Activated CD8-positive, alpha-beta T cell treated with anti-CD3 and anti-CD28 coated beads, Interleukin-2, amount 10 ng/mL, durations not matched to agents 7 days and 5 days (primary cell): ENCODE measurements at places on chromosomes 5 and 9.

DNA sequence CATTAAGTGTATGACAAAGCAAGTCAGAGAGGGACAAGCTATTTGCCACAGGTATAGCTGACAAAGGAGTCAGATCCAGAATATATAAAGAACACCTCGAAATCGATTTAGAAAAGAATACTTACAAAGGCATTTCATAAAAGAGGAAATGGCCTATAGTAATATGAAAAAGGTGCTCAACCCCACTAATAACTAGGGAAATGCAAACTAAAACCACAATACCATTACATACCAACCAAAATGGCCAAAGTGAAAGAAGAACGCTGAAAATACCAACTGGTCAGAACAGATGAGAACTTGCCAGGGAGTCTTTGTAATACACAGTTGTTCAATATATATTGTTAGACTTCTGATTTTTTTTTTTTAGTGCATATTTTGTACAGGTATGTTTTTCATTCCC is 152.9 kb downstream of the CDC42SE2 start:
- no peaks in the 10 kb centered on the region for H3K27me3 ChIP-seq
- H3K4me3 ChIP-seq: peak overlapping the region; percentile 62
- DNase-seq: no peak
- peaks cover 41% of the 10 kb centered on the region for H3K4me1 ChIP-seq

GRCh38 chr5:142811866-142812557 is 41.8 kb downstream of the ARHGAP26 start:
- H3K4me3 ChIP-seq: no peak overlapping the region
- DNase-seq: no peak
- H3K4me1 ChIP-seq: peaks cover 23% of the 10 kb centered on the region
- H3K27me3 ChIP-seq: no peaks in the 10 kb centered on the region

- H3K4me1 ChIP-seq: no peaks in the 10 kb centered on the region
- H3K4me3 ChIP-seq: no peak overlapping the region
- H3K27ac ChIP-seq: no peak overlapping the region
- peaks cover 4% of the 10 kb centered on the region for H3K27me3 ChIP-seq
Measured at GRCh38 chr9:26812217-26812616, 80.4 kb downstream of the CAAP1 start.

GRCh38 chr5:172051643-172052339 is 45.4 kb upstream of the FBXW11 start:
- peak overlapping the region; percentile 33 for H3K27ac ChIP-seq
- no peak overlapping the region for H3K4me3 ChIP-seq
- peaks cover 76% of the 10 kb centered on the region for H3K36me3 ChIP-seq

DNA sequence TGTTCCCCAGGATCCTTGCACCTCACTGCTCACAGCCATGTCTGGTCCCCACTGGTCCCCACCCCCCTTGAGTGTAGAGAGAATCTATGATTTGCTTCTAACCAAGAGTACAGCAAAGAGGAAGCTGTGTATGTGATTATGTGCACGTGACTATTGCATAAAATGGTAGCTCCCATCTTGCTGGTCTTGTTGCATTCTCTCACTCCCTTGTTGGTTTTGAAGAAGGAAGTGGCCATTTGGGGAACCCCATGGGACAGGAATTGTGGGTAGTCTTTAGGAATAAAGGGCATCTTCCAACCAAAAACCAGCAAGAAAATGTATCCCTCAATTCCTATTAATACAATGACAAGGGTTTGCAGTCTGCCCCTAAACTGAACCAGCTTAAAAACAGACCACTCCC is 5.2 kb upstream of the FCN2 start:
- H3K27me3 ChIP-seq: peaks cover 2% of the 10 kb centered on the region
- no peak overlapping the region for H3K27ac ChIP-seq
- no peak overlapping the region for H3K4me3 ChIP-seq
- no peak for DNase-seq
- H3K4me1 ChIP-seq: no peaks in the 10 kb centered on the region

DNA sequence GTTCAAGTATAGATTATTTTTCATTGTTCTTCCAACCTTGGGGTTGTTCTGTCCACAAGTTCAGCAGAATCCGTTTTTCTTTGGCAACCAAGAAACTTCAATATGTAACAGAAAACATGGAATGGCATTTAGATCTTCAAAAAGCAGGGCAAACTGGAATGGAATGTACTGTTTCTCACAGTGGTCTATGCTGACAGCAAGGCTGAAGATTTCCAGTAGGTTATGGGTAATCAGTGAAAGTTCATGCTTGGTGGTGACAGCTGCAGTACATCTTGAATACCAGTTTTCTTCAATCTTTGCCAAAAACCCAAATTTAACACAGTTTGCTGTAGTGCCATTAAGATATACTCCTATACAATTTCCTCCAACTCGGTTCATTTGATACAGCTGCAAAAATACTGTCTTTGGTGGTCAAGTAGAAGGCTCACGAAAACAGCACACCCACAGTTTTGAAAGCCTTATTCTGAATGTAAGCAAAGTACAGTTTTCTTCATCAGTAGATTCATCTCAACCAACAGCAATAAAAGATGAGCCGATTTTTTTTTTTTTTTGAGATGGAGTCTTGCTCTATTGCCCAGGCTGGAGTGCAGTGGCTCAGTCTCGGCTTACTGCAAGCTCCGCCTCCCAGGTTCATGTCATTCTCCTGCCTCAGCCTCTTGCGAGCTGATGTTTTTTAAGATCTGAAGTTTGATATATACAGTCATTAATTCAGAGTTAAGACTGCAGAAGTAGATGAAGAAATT is 4.9 kb downstream of the TRIM52 start:
- DNase-seq: no peak
- peaks cover 61% of the 10 kb centered on the region for H3K4me1 ChIP-seq
- H3K27me3 ChIP-seq: no peaks in the 10 kb centered on the region
- H3K27ac ChIP-seq: no peak overlapping the region
- peaks cover 57% of the 10 kb centered on the region for H3K36me3 ChIP-seq

- no peak for DNase-seq
- no peak overlapping the region for H3K4me3 ChIP-seq
- peaks cover 3% of the 10 kb centered on the region for H3K27me3 ChIP-seq
Measured at GRCh38 chr5:90307782-90308181, 101.8 kb downstream of the CETN3 start.

GRCh38 chr5:71883742-71884103 is 164.6 kb downstream of the CARTPT start:
- no peak for DNase-seq
- no peaks in the 10 kb centered on the region for H3K36me3 ChIP-seq
- no peak overlapping the region for H3K4me3 ChIP-seq
- H3K27ac ChIP-seq: no peak overlapping the region
- peaks cover 3% of the 10 kb centered on the region for H3K27me3 ChIP-seq

- DNase-seq: peak; percentile 83
- H3K27ac ChIP-seq: peak overlapping the region; percentile 92
- H3K4me1 ChIP-seq: peaks cover 79% of the 10 kb centered on the region
- H3K27me3 ChIP-seq: no peaks in the 10 kb centered on the region
Measured at GRCh38 chr9:93028448-93029006, 30.0 kb upstream of the SUSD3 start.

DNA sequence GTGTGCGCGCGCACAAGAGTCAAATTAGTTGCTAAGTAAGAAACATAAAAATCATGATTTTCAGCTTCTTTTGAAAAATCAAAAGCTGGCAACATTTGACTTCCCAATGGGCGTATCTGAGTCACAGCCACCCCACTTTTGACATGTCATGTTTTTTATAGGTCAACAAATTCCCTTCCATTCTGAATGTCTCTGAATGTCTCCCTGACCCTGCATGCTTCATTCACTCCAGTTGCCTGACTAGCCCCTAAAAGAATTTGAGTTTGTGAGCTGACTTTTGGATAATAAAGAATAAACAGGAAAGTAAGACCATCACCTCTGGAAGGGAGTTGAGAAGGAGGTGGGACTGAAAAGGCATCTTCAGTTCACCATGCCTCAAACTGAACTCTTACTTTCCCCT is 20.2 kb upstream of the GLIS3 start:
- no peak overlapping the region for H3K4me3 ChIP-seq
- no peaks in the 10 kb centered on the region for H3K36me3 ChIP-seq
- peaks cover 2% of the 10 kb centered on the region for H3K4me1 ChIP-seq
- peaks cover 2% of the 10 kb centered on the region for H3K27me3 ChIP-seq
- H3K27ac ChIP-seq: no peak overlapping the region

DNA sequence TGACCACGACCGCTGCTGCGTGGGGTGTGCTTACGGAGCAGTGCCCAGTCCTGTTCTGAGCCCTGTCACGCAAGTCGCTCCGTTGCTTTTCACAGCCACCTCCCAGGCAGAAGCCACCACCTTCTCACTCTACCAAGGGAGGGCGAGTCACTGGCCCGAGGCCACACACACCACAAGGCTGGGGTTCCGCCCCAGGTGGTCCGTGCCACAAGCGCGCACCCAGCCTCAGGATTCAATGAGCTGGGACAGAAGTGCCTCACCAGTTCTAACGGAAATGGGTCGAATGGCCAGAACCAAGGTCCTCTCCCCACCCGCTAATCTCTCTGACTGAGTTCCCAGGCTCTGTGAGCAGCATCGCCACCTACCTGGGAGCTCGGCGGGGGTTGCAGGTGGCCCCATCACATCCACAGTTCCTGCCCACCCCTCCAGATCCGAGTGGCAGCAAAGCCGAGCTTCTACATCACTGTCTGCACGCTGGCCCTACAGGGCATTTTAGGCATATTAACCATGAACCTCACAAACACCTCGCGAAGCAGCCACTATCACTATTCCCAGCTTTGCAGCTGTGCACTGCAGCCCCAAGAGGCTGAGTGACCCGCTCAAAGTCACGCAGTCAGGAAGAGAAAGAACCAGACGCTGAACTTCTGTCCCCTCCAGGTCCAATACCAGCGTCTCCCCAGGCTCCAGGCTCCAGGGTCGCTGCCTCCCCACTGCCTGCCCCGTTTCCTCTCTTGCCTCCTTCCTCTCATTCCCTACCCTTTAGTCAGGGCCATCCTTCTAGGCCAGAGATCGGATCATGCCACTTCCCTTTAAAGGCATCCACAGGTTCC is 92.1 kb upstream of the PHYKPL start:
- no peaks in the 10 kb centered on the region for H3K36me3 ChIP-seq
- H3K4me1 ChIP-seq: no peaks in the 10 kb centered on the region
- DNase-seq: no peak
- no peak overlapping the region for H3K27ac ChIP-seq
- no peaks in the 10 kb centered on the region for H3K27me3 ChIP-seq
- no peak overlapping the region for H3K4me3 ChIP-seq

- peaks cover 25% of the 10 kb centered on the region for H3K36me3 ChIP-seq
- H3K27me3 ChIP-seq: no peaks in the 10 kb centered on the region
- no peak for DNase-seq
- peaks cover 46% of the 10 kb centered on the region for H3K4me1 ChIP-seq
- H3K27ac ChIP-seq: peak overlapping the region; percentile 7
- no peak overlapping the region for H3K4me3 ChIP-seq
Measured at GRCh38 chr9:123866497-123866896, 63.4 kb downstream of the DENND1A start.

DNA sequence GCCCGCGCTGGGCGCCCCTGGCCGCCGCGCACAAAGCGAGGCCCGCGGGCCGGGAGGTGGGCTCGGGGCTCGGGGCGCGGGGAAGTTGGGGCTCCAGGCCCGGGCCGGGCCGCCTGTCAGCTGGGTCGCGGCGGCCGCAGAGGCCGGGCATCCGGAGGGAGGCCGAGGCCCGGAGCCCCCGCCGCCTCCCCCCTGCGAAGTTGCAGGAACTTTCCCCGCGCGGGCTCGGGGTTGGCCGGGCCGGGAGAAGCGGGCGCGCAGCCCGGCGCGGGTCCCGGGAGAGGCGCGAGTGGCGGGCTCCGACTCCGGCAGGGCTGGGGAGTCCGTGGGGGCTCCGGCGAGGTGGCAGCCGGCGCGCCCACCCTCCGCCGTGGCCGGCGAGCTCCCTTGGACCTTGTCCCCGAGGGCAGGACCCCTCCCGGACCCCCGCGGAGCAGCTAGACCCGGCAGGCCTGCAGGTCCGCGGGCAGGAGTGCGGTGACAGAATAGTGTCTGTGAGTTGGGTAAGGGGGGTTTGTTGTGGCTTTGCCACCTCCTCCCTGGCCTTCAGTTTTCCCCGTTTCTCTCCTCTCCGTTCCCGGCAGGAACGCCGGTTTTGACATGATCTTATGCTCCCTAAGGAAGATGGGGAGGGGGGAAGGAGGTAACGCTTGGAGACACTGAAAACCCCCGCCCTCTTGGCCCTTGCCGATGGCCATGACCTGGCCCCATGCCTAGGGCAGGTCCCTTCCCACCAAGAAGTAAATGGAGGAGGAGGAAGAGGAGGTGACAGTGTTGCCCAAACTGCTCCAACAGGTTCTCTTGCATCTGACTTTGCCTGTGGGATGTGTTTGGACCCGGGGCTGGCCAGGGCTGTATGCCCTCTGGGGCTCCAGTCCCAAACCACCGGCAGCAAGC is 942 bp downstream of the PHF2 start:
- peaks cover 34% of the 10 kb centered on the region for H3K4me1 ChIP-seq
- H3K27me3 ChIP-seq: no peaks in the 10 kb centered on the region
- H3K4me3 ChIP-seq: peak overlapping the region; percentile 79
- H3K36me3 ChIP-seq: no peaks in the 10 kb centered on the region
- peak; percentile 32 for DNase-seq

- no peak for DNase-seq
- H3K36me3 ChIP-seq: no peaks in the 10 kb centered on the region
- no peaks in the 10 kb centered on the region for H3K4me1 ChIP-seq
- no peaks in the 10 kb centered on the region for H3K27me3 ChIP-seq
Measured at GRCh38 chr5:17267106-17267505, 49.7 kb downstream of the BASP1 start.

- H3K4me1 ChIP-seq: peaks cover 14% of the 10 kb centered on the region
- no peak overlapping the region for H3K27ac ChIP-seq
- peak; percentile 90 for DNase-seq
- no peaks in the 10 kb centered on the region for H3K36me3 ChIP-seq
- peaks cover 16% of the 10 kb centered on the region for H3K27me3 ChIP-seq
Measured at GRCh38 chr9:91711755-91712601, 238.1 kb downstream of the ROR2 start.

DNA sequence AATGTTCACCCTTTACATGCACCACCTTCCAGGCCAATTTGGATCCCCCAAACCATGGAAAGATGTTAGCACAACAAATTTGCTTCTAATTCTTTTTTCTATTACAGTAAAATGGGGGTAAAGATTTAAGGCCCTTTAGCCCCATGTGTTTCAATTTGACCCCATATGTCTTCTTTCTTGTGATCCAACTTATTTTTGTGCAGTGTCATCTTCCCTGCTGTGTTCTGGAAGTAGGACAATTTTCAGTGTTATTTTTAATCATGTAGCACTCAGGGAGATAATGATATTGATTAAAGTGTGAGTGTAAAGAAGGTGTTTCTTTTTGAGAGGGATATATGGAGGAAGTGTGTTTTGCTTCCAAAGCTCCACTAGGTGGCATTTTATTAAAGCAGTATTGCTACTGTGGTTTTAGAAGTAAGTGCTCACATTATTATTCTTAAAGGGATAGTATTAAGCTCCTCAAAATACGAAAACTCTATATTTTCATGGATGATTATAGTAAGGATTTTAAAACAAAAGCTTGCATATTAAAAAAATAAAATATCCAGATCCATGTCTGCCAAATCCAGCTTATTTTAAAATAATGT is 118.7 kb upstream of the ATP10B start:
- no peaks in the 10 kb centered on the region for H3K4me1 ChIP-seq

GRCh38 chr9:120627073-120627472 is 47.1 kb upstream of the CDK5RAP2 start:
- no peak overlapping the region for H3K4me3 ChIP-seq
- no peaks in the 10 kb centered on the region for H3K36me3 ChIP-seq
- peaks cover 3% of the 10 kb centered on the region for H3K4me1 ChIP-seq
- DNase-seq: no peak
- H3K27me3 ChIP-seq: peaks cover 4% of the 10 kb centered on the region

- H3K27me3 ChIP-seq: peaks cover 3% of the 10 kb centered on the region
- H3K27ac ChIP-seq: no peak overlapping the region
- no peaks in the 10 kb centered on the region for H3K4me1 ChIP-seq
- no peak overlapping the region for H3K4me3 ChIP-seq
- DNase-seq: no peak
- no peaks in the 10 kb centered on the region for H3K36me3 ChIP-seq
Measured at GRCh38 chr5:3127423-3127911, 376.0 kb upstream of the IRX2 start.

GRCh38 chr5:125961150-125961549 is 462.1 kb upstream of the GRAMD2B start:
- H3K27me3 ChIP-seq: no peaks in the 10 kb centered on the region
- no peak overlapping the region for H3K4me3 ChIP-seq
- H3K27ac ChIP-seq: no peak overlapping the region
- H3K36me3 ChIP-seq: no peaks in the 10 kb centered on the region
- DNase-seq: no peak
